ENCODE measurements at places on chromosomes 5 and 9. TPM values are rescaled to one million over a fixed set of nuclear protein-coding genes. Genes with fewer than 3 reads are reported as not detected.

Gene OSTF1
- total RNA-seq = 71.2 TPM

GRCh38 chr9:63816751-63817621 is 1468.0 kb downstream of the FOXD4L5 start:
- DNase-seq = peak; percentile 85

- no peak for DNase-seq
Observed at GRCh38 chr5:75603371-75603770, 7.9 kb upstream of the ANKDD1B start.

DNA sequence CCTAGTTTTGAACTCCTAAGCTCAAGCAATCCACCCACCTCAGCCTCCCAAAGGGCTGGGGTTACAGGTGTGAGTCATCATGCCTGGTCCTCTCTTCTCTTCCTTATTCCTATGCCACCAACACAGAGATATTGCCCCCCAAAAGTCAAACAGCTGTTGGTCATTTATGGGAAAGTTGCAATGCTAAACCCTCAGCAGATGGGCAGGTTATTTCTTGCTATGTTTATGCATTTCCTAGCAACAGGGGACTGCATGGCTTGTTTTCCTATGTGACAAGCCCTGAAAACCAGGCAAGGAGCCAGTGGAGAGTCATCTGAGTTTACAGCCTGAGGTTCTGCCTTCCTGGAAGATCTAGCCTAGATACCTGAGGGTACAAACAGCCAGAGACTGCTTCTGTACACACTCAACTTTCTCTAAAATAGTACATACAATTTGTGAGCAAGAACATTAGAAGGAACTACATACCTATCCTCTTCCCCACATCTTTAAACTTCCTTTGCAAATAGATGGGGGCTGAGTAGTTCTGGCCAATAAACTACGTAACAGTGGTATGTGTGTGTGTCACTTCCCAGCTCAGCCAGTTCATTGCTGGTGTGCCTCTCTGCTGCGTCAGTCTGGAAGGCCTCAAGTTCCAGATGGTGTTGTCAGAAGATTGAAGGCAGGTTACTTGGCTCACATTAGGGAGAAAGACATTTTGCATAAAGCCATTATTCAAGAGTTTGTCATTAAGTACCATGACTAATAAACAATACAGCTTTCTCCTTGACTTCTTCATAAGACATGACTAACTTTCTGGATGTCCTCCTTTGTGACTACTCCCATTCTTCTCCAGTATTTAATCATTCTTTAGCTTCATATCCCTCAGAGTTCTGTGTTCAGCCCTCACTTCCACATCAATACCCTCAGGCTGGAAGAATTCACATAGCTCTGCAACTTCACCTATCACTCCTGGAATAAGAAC is 65.3 kb downstream of the CSNK1A1 start:
- DNase-seq = peak; percentile 93

GRCh38 chr9:75712700-75713099 is 177.8 kb upstream of the PCSK5 start:
- no peak for DNase-seq

GRCh38 chr5:109199799-109200620 is 209.8 kb downstream of the PJA2 start:
- DNase-seq = no peak
